Upper lobe of left lung (tissue), 6 donors: ENCODE measurements at places on chromosomes 2 and 18. TPM values are rescaled to one million over a fixed set of nuclear protein-coding genes. Genes with fewer than 3 reads are reported as not detected.

Gene AQP12A
- not detected for total RNA-seq

Gene SSB
- 70.3 TPM for total RNA-seq

Gene ANKRD53
- 0.98 TPM for total RNA-seq

Gene SETBP1
- total RNA-seq, result 13.7 TPM

Gene ANKRD30BL
- total RNA-seq, result not detected

Gene M1AP
- total RNA-seq, result not detected

Gene OBSL1
- total RNA-seq, result 66.4 TPM

Gene POTEF
- not detected for total RNA-seq

Gene EVX2
- not detected for total RNA-seq

Gene CFAP65
- total RNA-seq, result 17.8 TPM

Gene REG3G
- not detected for total RNA-seq

Gene GALNT5
- 24.7 TPM for total RNA-seq

Gene LYG1
- total RNA-seq, result not detected

Gene CDCA7
- 0.46 TPM for total RNA-seq

Gene MDH1B
- 4.2 TPM for total RNA-seq
